ENCODE measurements at places on chromosomes 4 and X.

GRCh38 chr4:7154351-7154981, 37.9 kb upstream of the SORCS2 start:
- no peak for DNase-seq

DNA sequence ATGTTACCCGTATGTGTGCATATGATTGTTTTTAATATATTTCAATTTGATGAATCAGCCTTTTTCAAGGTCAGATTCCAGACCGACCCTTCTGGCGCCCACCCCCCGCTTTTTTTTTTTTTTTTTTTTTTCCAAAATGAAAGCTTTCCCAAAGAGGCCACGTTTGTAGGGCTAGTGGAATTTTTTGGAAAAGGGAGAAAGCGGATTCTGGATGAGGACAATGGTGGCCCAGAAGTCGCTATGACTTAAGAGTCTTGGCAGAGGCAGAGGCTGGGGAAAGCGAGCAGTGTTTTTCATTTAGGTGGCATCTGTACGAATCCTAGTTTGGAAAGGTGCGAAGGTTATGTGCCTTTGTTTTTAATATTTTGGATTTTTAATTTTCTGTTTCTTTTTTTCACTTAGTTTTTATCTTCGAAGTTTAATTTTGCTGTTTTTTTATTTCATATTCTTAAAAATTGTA, 14.6 kb downstream of the NDUFB11 start:
- DNase-seq: no peak

GRCh38 chr4:148124512-148124911, 317.7 kb downstream of the NR3C2 start:
- no peak for DNase-seq

DNA sequence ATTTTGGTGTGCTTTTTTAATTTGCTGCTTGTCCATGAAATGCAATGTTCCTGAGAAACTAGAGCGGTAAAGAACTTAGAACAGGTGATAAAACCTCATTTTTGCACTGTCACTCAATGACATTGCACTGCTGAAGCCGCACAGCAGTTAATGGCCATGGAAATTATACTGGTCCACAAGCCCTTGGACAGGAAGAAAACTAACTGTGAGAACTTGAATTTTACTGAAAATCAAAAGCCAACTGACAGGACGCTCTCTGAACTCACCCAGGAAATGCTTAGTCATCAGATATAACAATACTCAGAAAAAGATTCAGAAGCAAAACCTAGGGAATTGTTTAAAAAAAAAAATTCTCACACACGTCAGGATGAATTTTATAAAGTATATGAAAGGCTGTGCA, 246.4 kb upstream of the SLC7A11 start:
- no peak for DNase-seq

- DNase-seq: no peak
Observed at GRCh38 chr4:27414887-27415731, 554.5 kb downstream of the STIM2 start.

DNA sequence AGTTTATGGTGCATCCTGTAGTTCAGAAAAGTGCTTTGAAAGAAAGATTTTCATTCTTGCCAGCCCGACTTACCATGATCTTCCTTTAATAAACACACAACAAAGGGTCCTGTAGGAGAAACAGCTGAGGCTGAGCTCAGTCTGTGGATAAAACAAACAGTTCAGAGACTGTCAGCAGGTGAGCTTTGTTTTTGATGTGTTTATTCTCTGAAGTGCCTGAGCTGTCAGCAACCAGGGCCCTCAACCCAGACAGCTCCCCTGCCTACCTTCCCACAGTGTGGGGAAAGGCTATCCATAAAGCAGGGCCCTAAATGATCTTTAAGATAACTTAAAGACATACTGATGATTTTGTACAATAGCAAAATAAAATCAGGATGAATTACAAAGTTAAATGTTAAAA, 459.2 kb upstream of the GALNT7 start:
- no peak for DNase-seq

DNA sequence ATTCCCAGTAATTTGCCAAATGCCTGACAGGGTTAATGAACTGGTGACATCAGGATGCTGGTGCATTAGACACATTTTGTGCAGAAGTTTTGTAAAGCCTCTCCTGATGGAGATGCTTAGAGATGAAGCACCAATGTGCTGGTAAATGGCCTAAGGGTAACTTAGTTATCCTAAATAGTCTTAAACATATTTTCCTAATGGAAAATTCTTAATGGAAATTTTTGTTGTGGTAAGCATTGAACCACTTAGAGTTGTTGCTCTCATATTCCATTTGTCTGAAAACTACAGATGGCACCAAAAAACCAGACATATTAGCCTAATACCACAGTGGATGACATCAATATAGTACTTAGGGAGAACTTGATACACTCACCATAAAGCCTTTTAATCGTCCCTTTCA, 154.5 kb upstream of the ANK2 start:
- DNase-seq: no peak

DNA sequence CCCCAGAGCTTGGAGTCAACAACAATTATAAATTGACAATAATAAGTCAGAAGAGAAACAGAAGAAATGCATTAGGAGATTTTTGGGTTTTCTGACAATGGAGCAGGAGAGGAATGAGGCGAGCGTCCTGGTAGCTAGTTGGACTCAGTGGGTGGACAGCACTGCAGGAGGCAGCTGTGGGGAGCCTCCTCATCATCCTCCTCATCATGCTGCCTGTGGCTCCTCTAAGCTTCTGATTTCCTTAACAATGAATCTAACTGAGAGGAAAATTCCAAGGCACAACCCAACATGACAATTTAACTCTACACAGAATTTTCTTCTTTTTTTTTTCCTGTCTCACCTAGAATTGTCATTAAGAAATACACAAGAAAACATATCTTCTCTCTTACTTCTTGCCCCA, 357.1 kb upstream of the NOCT start:
- DNase-seq: no peak

DNA sequence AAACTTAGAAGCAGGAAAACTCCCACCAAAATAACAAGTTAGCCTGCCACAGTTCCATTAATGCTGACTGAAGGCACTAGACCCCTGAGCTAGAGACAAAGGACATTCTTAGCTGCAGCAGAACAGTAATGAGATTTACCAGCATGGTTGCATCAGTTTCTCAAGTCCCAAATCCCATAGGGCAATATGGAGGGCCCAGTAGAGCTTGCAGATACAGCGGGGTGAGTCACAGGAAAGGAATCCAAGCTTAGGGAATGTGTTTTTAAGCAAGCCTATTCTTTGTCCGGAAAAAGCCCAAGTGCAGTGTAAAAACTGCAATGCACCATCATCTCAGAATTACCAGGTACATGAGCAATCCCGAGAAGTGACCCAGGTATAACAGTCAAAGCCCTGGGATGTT, 51.3 kb upstream of the EXOC1L start:
- no peak for DNase-seq

DNA sequence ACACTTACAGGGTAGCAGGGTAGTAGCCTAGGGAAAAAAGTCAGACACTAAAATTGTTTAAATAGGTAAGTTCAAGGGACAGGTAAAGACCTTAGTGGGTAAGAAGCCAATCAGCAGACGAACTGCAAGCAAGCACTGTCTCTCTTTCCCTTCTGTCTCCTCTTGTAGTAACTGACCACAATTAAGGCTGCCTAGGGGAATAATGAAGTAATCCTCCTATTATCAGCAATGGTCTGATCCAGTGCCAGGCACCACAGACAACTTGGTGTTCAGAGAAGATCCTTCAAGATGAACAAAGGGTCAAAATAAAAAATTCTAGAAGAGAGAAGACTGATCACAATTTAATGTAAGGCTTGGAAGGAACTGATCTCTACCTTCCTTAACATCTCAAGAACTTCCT, 62.9 kb downstream of the ELOVL6 start:
- no peak for DNase-seq

DNA sequence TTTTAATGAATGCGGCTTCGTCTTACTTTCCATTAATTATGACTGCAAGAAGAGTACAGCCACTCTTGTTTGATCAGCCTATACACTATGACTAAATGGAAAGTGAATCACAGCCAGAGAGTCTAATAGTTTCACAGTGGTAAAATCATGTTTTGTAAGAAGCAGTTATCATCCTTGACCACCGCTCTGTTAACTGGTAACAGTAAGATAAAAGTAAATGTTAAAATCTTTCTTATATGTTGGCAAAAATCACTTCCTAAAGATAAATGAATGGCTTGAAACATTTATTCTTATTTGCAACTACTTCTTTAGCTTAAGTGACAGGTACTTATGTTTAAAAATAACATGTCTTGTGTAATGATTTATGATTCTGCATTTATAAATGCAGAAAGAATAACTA, 13.2 kb downstream of the GALNT7 start:
- DNase-seq: no peak

- DNase-seq: no peak
Observed at GRCh38 chrX:112941209-112941837, 100.7 kb upstream of the AMOT start.
